LNCaP clone FGC (cell line): ENCODE measurements at places on chromosomes 5 and 9.

DNA sequence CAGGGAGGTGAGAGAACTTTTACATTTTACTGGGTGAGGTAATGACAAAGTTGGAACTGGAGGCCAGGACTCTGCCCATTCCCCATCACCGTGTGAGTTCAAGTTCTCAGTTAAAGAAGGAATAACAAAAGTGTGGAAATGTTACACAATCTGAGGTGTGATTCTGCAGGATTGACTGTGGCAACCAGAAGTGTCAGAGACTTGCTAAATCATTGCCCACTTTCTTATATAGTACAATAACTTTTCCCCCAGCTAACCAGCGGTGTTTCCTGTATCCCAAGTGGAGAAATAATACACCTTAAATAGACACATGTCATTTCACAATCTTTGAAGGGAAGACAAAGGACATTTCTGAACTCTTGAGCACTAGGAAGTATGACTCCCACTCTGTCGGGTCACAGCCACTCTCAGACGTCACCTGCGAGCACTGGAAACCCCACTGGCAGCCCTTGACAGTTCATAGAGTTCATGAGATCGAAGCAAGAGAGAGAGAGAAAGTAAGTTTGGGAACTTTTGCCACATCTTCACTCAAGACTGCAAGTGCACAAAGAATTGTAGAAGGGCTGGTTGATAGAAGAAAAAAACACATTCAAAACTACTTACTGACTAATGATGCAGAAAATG is 28.4 kb downstream of the PAX5 start:
- no peak for DNase-seq

GRCh38 chr5:7773178-7773577 is 77.8 kb downstream of the CFAP90 start:
- no peak for DNase-seq

DNA sequence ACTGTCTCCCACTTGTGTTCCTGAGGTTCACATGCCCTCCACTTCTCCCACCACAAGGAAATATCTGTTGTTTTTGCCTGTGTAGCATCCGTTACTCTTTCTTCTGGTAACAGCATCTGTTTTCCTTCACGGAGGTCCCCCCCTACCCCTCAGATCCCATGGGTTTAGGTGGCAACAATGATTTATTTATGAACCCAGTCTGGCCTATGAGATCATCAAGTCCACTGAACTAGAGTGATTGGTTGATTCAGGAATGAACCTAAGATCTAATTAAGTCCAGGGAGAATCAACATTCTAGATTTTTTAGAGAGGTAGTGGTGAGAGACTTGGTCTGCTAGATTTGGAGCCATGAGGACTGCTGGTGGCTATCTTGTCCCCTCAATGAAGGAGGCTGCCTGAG is 166.8 kb downstream of the NR3C1 start:
- no peak for DNase-seq

GRCh38 chr9:28158451-28158850 is 585.2 kb upstream of the C9orf72 start:
- DNase-seq, result no peak

DNA sequence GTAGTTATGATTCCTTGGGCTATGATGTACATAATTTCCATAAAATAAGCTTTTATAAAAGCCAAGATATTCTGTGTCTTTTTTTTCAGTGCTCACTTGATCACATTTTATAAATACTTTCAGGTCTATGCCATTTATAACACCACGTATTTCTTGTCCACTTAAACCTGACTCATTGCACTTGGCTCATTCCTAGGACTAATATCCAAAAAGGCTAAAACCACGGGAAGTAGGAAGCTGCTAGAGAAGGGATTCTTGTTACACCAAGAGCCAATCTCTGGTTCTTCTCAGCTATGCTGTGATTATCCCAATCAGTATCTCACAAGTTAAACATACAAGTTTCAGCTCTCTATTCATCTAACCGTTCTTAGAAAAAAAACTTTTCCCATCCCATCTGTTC is 80.4 kb upstream of the CDH6 start:
- DNase-seq, result no peak

GRCh38 chr5:141916522-141916921 is 7.1 kb upstream of the DELE1 start:
- DNase-seq, result no peak

DNA sequence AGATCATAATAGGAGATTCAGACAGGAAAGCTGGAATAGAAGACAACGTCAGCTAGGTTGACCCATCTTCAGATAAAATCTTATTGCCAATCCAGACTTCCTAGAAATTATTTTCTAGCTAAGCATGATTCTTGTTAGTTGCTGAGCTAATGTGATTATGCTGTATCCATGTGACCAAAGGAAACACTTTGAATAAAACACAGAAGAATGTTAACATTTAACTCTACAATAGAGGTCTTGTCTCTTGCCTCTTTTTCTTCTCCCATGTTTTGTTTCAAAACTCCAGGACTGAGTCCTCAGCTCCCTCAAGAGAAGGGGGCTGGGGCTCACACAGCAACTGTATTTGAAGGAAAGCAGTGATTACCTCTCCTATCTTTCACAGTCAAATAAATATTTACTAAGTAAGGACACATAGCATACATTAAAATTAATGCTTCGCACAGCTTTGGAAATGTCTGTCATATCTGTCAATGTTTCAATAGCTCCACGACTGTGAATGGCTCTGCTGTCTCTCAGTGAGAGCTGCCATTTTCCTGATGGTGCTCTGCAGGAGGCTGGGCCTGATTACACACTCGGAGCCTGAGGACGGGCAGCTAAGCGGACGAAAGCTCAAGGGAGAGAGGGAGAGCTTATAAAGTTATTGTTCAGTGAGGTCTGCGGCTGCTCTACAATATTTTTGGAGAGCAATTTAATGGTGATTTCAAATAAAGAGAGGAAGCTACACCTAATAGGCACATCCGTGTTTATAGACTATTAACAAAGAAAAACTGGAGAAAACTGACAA is 64.8 kb upstream of the ZNF462 start:
- DNase-seq, result no peak

- DNase-seq, result no peak
These were observed 6.2 kb downstream of the NOL6 start for GRCh38 chr9:33467526-33467925.

GRCh38 chr9:129392093-129392541 is 214.1 kb upstream of the IER5L start:
- DNase-seq, result no peak

DNA sequence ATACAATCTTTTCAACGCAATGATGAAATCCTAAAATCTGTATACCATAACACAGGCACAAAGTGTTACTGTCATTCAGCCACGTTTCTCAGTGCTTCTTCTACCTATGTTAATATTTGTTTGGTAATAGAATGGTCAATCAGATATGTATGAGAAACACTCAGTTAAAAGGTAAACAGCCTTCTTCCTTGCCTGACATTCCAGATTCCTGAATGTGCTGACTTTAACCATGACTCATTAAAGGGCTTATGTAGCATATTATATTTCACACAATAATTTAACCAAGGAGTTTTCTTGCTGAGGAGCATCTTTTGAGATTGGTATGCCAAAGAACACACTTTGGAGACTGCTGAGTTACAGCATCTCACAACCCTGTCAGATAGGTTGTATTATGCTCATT is 187.6 kb downstream of the CETN3 start:
- DNase-seq, result no peak

- DNase-seq, result no peak
These were observed 475.6 kb downstream of the DMRTA1 start for GRCh38 chr9:22922222-22922621.

DNA sequence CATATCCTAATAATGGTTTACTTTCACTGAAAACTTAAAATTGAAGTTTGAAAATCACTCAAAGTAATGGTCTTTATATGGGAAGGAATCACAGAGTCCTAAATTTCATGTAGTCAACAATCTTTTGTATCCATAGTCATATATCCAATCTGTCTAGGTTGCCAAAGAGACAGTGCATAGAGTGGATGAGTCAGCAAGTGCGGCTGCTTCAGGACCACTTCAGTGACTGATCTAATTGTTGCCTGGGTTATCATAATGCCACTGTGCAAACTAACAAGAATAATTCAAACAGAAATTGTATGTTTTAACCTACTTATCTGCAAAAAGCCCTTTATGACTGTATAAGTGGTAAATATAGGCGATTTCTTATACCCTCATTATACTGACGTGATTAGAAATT is 211.3 kb upstream of the PRR16 start:
- no peak for DNase-seq

GRCh38 chr5:35651002-35651756 is 33.5 kb downstream of the SPEF2 start:
- peak; percentile 7 for DNase-seq

GRCh38 chr5:81755320-81755719 is 4.4 kb upstream of the SSBP2 start:
- DNase-seq, result peak; percentile 70

GRCh38 chr9:89991204-89991790 is 386.5 kb downstream of the GADD45G start:
- no peak for DNase-seq

- DNase-seq, result no peak
These were observed 26.2 kb downstream of the PTCD2 start for GRCh38 chr5:72346398-72346797.

DNA sequence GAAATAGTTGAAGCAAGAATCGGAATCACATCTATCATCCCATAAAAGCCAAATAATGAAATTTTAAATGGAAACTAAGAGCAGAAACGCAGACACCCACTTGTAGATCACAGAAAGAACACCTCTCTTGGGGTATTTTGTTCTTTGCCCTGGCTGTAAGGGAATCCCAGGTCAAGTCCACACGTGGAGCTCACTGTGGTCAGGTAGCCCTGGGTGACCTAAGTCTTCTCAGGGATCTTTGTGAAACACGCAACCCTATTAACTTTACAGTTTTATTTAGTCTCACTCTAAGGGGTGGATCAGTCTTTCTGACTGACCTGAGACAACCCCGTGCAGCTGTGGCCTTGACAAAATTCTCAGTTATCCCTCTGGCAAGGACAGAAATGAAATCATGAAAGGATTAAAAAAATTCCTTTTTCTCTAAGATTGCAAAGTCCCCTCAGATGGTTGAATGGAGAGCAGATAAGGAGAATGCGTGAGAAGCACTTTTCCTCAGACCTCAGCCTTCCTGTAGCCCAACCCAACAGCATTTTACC is 111.6 kb downstream of the NREP start:
- no peak for DNase-seq

- peak; percentile 97 for DNase-seq
These were observed at the start of gene TMCO6 for GRCh38 chr5:140639148-140639981. Gene TMCO6, plus strand, starts transcription at chr5:140639451. Its CDS starts 77 bp downstream, at chr5:140639528.

GRCh38 chr5:72760259-72760658 is 56.2 kb upstream of the TNPO1 start:
- DNase-seq, result no peak

- no peak for DNase-seq
These were observed 6.4 kb downstream of the GABRA6 start for GRCh38 chr5:161691911-161692310.

DNA sequence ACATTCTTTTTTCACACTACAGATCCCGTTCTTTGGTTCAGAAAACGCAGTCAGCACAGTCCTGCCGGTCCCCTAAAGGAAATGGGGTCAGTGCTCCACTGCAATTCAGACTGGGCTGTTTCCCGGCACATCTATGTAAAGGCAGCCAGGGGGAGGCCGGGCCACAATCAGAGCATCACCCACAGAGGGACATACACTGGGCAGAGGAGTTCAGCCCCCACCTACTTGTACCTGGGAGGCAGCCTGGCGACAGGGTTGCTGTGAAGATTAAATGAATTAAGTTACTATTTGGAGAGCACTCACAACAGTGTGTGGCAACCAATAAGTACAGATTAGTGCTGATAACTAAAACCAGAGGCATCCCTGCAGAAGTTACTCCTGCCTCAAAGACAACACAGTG is 4.5 kb downstream of the PTPN3 start:
- DNase-seq, result no peak

DNA sequence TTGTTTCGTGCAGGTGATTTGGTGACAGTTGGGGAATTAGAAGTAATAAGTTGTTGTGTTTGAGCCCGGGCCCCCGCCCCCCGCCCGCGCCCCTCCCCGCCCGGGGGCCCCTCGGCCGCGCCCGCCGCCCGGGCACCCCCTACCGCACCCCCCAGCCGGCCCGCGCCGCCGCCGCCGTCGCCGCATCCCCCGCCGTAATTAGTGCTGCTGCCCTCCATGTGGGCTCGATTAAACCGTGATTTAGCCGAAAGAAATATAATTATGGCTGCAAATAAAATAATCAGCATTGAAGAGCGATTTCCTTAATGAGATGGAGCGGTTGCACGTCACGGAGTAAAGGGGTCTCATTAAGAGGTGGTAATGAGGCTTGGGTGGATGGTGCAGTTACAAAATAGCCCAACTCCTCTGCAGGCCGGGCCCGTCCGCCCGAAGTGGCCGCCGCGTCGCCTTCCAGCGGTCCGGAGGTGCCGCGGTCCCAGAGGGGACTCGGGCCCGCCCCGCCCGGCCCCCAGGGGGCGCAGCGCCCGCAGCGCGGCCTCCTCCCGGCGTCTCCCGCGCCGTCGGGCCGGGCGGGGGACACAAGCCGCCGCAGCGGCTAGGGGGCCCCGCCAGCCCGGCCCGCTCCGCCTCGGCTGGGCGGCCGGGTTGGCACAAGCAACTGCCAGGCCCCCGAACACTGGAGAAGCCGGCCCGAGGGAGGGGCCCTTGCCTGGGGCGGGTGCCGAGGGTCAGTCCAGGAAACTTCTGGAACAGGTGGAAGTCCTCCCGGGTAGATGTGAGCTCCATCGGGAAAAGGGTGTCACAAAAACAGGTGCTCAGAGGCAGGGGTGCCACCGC is 6.9 kb upstream of the OTP start:
- no peak for DNase-seq
